Brain (organoid and tissue), 16 donors: ENCODE measurements at places on chromosomes 7 and 10. TPM values are rescaled to one million over a fixed set of nuclear protein-coding genes. Genes with fewer than 3 reads are reported as not detected.

DNA sequence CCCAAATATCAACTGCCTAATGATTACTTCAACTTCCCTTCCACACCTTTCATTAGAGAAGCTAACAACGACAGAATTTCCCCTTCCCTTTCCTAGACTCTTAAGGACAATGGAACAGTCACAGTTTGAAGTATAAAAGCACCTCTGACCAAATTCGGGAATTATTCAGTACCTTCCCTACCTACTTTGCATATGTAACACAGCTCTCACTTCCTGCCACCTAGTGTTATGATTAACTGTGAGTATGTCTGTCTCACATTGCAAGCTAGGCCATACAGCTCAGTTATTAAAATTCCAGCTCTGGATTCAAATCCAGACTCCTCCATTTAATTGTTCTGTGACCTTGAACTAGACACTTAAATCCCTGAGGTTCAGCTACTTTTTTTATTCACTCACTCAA lies 44.8 kb upstream of the HPSE2 start:
- DNase-seq = no peak

- no peak for DNase-seq
These were observed 11.4 kb downstream of the ZSWIM8 start for GRCh38 chr10:73796766-73797165.

- no peak for DNase-seq
These were observed 16.5 kb downstream of the C1QL3 start for GRCh38 chr10:16505161-16505560.

GRCh38 chr10:78218798-78219490 lies 185.3 kb downstream of the RPS24 start:
- DNase-seq = peak; percentile 79

DNA sequence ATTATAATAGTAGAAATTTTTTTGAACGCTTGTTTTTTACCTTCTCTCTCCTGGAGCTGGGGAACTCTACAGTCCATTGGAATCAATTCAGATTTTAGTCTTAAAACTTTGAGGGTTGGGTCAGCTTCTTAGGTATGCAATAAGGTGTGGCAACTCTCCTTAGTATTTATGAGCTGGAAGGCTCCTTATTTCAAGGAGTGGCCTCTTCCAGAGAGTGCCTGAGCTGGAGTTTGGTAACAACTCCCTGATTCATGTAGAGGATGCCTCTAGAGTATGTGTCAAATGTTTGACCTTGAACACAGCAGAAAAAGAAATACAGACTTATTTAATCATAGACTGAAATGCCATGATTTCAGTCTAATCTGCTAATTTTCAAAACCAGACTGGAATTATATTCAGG lies 11.1 kb downstream of the CDK14 start:
- DNase-seq = no peak

The TNRC18 gene
- 36.8 TPM for polyA plus RNA-seq

The TMEM130 gene
- polyA plus RNA-seq = 62.5 TPM

The MKI67 gene
- polyA plus RNA-seq = 51.3 TPM

The CTNNA3 gene
- polyA plus RNA-seq = 3.8 TPM
